DND-41 (cell line): ENCODE measurements at places on chromosomes 5 and 9.
A peak's percentile ranks its signal among the peaks of the same experiment; 100 is the strongest.

DNA sequence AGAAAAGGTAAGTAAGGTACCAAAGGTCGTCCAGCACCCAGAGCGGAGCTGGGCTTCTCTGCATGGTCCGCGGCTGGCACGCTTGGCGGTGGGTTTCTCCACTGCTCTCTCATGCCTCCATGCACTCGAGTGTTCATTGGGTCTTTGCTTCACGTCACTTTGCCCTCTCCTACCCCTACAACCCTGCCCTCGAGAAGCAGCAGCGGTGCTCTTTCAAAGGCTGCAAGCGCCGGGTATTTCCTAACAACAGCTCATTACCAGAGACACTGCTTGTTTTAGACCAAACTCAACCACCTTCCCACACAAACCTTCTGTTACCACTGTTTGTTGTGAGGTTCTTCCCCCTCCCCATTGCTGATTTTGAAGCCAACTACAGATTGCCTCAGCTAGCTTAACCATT is 21.5 kb upstream of the ZBTB34 start:
- no peaks in the 10 kb centered on the region for H3K27me3 ChIP-seq
- no peak for DNase-seq
- H3K36me3 ChIP-seq = peaks cover 21% of the 10 kb centered on the region
- no peaks in the 10 kb centered on the region for H3K4me1 ChIP-seq
- H3K4me3 ChIP-seq = no peak overlapping the region
- H3K27ac ChIP-seq = no peak overlapping the region

DNA sequence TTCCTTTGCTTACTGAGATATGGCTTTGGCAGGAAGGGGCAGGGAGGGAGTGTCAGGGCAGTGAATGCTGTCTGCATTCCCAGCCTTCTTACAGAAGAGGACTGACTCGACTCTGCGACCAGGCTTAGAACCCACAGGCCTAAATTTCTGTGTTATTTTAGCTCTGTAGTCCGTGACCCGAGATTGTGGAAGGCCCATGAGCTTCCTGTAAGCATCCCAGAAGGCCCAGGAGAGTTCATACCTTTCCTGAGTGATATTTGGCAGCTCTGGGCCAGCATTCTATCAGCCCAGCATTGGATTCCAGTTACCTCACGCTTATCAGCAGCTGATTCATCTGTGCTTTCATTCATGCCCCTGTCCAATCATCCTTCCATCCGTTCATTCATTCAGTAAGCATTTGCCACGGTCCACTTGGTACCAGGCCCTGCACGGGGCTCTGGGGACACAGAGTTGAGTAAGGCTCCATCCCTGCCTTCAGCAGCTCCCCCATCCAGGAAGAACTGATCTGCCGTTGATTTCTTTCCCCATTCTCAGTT is 28.2 kb upstream of the RPL26L1 start:
- DNase-seq = no peak
- H3K36me3 ChIP-seq = peaks cover 40% of the 10 kb centered on the region
- H3K27me3 ChIP-seq = no peaks in the 10 kb centered on the region
- no peak overlapping the region for H3K4me3 ChIP-seq
- H3K4me1 ChIP-seq = no peaks in the 10 kb centered on the region
- H3K27ac ChIP-seq = no peak overlapping the region

GRCh38 chr9:124928116-124928515 is 12.8 kb downstream of the GOLGA1 start:
- DNase-seq = no peak
- H3K27me3 ChIP-seq = no peaks in the 10 kb centered on the region
- H3K36me3 ChIP-seq = peaks cover 49% of the 10 kb centered on the region
- H3K4me3 ChIP-seq = no peak overlapping the region
- H3K4me1 ChIP-seq = no peaks in the 10 kb centered on the region

DNA sequence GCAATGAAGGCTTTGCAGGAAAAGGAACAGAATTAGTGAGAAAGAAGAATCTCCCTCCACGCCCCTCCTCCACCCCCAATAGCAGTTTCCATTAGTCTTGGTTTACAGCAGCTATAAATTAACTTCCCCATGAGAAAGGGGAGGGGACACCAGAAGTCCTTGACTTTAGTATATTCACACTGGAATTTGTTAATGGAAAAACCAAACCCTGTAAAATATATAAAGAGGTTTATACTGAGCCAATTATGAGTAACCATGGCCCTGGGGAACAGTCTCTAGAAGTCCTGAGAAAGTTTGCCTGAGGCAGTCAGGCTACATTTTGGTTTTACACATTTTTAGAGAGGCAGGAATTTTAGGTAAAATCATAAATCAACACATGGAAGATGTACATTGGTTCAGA is 88.5 kb downstream of the ALDH1A1 start:
- no peaks in the 10 kb centered on the region for H3K27me3 ChIP-seq
- H3K36me3 ChIP-seq = no peaks in the 10 kb centered on the region
- H3K4me1 ChIP-seq = no peaks in the 10 kb centered on the region

- H3K4me1 ChIP-seq = no peaks in the 10 kb centered on the region
- DNase-seq = no peak
- H3K4me3 ChIP-seq = no peak overlapping the region
- no peaks in the 10 kb centered on the region for H3K36me3 ChIP-seq
- H3K27ac ChIP-seq = no peak overlapping the region
These were observed 42.7 kb upstream of the ZNF608 start for GRCh38 chr5:124789104-124789605.

DNA sequence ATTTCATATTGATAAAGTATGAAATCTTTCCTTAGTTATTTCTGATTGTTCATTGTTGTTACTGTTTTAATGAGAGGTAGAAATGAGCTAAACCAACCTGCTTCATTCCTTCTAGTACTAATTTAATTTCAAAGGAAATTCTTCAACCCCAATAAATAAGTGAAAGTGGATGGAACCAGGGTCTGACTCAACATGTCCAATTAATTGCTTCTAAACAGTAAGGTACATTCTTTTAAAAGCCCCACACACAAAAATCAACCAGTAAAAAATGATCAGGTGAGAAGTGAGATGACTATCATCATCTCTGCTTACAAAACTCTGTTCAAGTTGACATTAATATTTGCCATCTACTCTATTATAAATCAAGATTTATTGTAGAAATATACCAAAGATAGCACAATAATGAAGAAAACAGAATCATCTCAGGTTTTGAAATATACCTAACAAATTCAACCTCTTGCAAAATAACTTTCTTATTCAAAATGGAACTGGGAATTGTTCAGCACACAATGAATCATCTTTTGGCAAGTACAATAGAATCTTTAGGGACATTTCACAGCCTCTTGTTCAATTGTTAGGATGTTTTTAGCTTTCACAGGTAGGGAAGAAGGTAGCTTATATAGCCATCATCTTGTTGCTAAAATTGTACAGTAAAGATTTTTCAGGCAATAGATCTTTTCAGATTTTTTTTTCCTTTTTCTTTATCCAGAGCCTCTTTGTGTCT is 114.5 kb downstream of the RPS23 start:
- H3K4me3 ChIP-seq = no peak overlapping the region
- H3K36me3 ChIP-seq = peaks cover 3% of the 10 kb centered on the region; the same call in 1 of the 2 replicates
- no peak for DNase-seq
- H3K4me1 ChIP-seq = peaks cover 23% of the 10 kb centered on the region
- no peaks in the 10 kb centered on the region for H3K27me3 ChIP-seq
- H3K27ac ChIP-seq = no peak overlapping the region

GRCh38 chr5:163445345-163445744 is 8.0 kb downstream of the CCNG1 start:
- H3K27me3 ChIP-seq = no peaks in the 10 kb centered on the region
- no peak overlapping the region for H3K4me3 ChIP-seq
- peaks cover 9% of the 10 kb centered on the region for H3K4me1 ChIP-seq

- no peak overlapping the region for H3K27ac ChIP-seq
- DNase-seq = no peak
- H3K27me3 ChIP-seq = peaks cover 5% of the 10 kb centered on the region
These were observed 14.9 kb upstream of the MEGF10 start for GRCh38 chr5:127275641-127276193.

DNA sequence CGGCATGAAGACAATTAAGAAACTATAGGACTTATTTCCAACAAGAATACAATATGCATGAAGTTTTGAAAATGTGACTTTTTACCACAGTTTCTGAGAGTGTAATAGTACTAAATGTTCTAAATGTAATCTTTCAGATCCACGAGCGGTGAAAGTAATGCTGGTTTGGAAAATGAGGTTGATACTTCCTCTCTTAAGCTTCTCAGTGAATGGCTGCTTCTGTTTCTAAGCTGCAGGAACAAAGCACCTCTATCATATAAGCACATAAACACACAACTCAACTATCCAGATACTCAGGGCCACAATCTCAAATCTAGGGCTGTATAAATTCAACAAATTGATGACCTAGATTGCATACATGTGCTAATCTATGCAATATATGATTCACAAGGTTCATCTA is 78.3 kb downstream of the LIFR start:
- H3K4me3 ChIP-seq = no peak overlapping the region
- no peaks in the 10 kb centered on the region for H3K36me3 ChIP-seq

DNA sequence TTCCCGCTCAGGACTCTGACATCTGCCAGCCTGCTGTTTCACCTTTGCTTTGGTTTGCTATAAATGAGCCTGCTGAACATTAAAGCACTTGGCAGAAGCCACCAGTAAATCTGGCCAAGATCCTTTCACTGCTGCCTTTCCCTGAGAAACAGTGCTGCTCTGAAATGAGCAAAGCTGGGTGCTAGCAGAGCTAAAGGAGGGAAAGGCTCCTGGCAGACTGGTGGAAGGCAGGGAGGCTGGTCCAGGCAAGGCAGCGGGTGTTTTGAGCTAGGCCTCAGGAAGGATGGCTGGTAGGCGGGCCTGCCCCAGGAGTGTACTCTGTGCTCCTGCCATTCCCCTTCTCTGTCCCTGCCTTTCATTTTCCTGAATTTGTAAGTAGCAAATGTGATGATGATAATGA is 52.5 kb upstream of the PTGS1 start:
- peaks cover 48% of the 10 kb centered on the region for H3K36me3 ChIP-seq
- DNase-seq = no peak
- H3K4me1 ChIP-seq = no peaks in the 10 kb centered on the region

GRCh38 chr5:40649463-40650030 is 30.2 kb upstream of the PTGER4 start:
- H3K27me3 ChIP-seq = no peaks in the 10 kb centered on the region
- peaks cover 63% of the 10 kb centered on the region for H3K4me1 ChIP-seq
- H3K4me3 ChIP-seq = no peak overlapping the region
- peak overlapping the region; percentile 65 for H3K27ac ChIP-seq

DNA sequence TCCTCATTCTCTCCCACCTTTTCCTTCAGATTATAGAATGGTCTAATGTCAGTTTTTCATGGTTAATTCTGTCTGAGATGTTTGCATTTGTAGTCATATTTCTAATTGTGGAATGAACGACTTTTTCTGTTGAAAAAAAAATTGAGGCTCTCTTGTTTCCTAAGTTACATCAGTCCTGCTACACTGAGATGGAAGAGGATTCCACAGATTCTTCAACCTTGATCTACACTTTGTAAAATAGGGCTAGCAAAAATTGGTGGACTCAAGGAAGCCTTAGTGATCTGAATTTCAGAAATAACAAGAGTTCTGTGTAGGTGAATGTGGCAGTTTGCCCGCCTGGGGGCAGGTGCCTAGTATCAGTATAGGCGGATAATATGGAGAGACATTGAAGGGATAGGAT is 51.9 kb downstream of the ERBIN start:
- H3K4me3 ChIP-seq = no peak overlapping the region
- peaks cover 43% of the 10 kb centered on the region for H3K36me3 ChIP-seq
- no peak for DNase-seq
- H3K27ac ChIP-seq = no peak overlapping the region
- H3K27me3 ChIP-seq = no peaks in the 10 kb centered on the region

DNA sequence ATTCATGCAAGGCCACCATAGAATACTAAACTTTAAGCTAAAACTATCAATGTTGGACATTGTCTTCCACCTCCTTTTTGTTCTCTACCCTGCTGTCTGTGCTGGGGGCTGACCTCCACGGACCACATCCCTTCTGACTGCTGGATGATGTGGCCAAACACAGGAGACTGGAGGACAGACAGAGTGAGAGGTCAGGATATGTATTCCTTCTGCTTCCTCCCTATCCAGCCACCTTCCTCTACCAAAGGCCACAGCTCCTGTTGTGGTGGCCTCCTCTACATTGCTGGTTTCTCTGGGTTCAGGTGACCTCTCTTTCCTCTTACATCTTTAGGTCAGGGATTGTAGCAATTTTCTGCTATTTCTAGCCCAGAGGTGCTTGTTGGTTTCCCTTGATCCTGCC is 148.1 kb downstream of the ACTBL2 start:
- H3K27ac ChIP-seq = no peak overlapping the region
- no peaks in the 10 kb centered on the region for H3K36me3 ChIP-seq
- H3K4me3 ChIP-seq = no peak overlapping the region
- no peak for DNase-seq

- no peaks in the 10 kb centered on the region for H3K4me1 ChIP-seq
- H3K27ac ChIP-seq = no peak overlapping the region
- H3K4me3 ChIP-seq = no peak overlapping the region
- no peaks in the 10 kb centered on the region for H3K27me3 ChIP-seq
- peaks cover 94% of the 10 kb centered on the region for H3K36me3 ChIP-seq
These were observed 25.4 kb upstream of the POMT1 start for GRCh38 chr9:131477367-131477766.

DNA sequence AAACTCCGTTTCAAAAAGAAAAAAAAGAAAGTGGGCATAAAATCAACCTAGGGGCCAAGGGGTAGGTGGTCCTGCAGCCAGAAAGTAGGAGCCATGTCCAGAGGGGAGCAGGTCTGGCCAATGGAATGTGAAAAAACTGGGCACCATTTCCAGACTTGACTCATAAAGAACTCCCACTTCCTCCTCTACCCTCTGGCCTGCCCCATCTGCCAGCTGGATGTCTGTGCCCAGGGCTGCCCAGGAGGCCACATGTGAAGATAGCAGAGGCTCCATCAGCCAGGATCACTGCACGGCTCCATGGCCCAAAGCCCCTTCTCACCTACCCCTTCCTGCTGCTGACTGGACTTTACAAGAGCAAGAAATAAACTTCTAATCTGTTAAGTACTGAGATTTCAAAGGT is 42.1 kb upstream of the EEIG1 start:
- peaks cover 27% of the 10 kb centered on the region for H3K4me1 ChIP-seq
- H3K27me3 ChIP-seq = no peaks in the 10 kb centered on the region
- no peak overlapping the region for H3K4me3 ChIP-seq
- H3K36me3 ChIP-seq = no peaks in the 10 kb centered on the region

DNA sequence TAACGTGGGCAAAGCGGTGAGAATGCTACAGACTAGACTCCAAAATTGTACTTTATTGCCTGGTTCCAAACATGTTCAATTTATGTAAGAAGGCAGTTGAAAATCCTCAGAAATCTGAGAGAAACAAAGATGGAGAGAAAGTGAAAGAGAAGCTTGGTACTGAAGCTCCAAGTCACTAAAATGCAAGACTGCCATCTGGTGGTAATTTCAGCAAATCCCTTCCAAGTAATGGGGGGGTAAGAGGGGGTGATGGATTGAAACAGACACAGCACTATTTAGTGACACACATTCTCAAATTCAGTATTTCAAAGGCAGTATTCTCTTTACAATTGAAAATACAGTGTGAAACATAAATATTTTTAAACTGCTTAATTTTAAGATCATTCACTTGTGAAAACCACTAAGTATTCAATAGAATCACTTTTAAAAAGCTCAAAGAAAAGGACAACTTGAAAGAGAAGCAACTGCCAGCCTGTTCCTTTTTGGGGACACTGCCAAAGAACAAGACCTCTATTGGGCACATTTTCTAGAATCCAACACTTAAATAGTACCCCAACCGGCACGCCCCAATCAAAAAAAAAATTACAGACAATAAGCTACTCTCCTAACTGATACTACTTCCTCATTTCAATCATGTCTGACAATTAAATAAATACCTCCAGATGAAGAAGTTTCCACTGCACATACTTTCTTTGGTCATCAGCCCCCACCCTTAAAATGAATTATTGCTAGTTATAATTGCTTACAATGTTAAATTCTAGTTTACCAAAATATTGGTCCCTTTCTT is 131.5 kb downstream of the AGTPBP1 start:
- peaks cover 4% of the 10 kb centered on the region for H3K4me1 ChIP-seq
- no peaks in the 10 kb centered on the region for H3K36me3 ChIP-seq
- H3K4me3 ChIP-seq = no peak overlapping the region
- no peaks in the 10 kb centered on the region for H3K27me3 ChIP-seq
- DNase-seq = peak; percentile 53
